ENCODE measurements at places on chromosomes 2 and 18.
A peak's percentile ranks its signal among the peaks of the same experiment; 100 is the strongest.

- DNase-seq, result no peak
Observed at GRCh38 chr18:79790996-79791972, 6.5 kb upstream of the KCNG2 start.

DNA sequence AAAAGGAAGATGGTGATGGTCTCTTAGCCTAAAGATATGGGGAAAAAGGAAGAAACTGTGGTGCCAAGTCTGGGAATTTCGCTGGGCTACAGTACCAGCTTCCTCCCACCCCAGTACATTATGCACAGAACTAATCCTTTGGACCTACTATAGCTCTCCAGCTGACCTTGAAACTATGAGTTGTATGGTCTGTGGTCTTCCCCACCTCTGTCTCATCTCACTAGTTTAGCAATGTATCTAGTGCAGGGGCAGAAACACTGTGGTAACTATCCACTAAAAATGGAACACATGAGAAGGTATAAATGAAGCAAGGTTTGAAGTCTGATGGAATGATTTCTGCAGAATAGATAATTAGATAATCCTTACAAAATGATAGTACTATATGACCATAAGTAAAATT lies 190.4 kb upstream of the CCDC150 start:
- no peak for DNase-seq

GRCh38 chr2:194883711-194884110 lies 773.3 kb upstream of the SLC39A10 start:
- DNase-seq, result no peak

GRCh38 chr2:164621764-164622105 lies 453 bp upstream of the GRB14 start:
- DNase-seq, result peak; percentile 58

- DNase-seq, result peak; percentile 69
Observed at GRCh38 chr2:25229279-25230197, 61.2 kb upstream of the POMC start.

GRCh38 chr2:161988589-161988988 lies 85.4 kb downstream of the DPP4 start:
- DNase-seq, result no peak

GRCh38 chr2:11387843-11388242 lies 43.4 kb upstream of the ROCK2 start:
- no peak for DNase-seq

DNA sequence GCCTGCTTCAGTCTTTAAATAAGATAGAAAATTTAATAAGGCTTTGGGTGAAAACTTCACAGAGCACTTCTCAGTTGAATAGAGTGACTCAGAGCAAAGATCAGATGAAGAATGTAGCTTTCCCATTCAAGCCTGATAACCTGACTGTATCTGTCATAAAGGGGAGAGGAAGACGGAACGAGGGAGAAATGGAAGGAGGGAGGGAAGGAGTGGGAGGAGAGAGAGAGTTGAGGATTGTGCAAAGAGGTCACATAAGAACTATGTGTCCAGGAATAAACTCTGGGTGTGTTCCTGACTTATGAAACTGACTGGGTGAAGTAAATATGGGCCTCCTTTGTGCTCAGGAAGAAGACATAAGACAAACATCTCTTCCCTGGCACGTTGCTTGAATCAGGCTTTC lies 385.5 kb downstream of the LPIN1 start:
- DNase-seq, result no peak

- no peak for DNase-seq
Observed at GRCh38 chr2:119147776-119148715, 10.5 kb downstream of the C1QL2 start.

Measured in retina (tissue), 1 donor.